Activated CD4-positive, alpha-beta memory T cell treated with anti-CD3 and anti-CD28 coated beads, Interleukin-2, amount 10 ng/mL, durations not matched to agents 7 days and 5 days (primary cell): ENCODE measurements at places on chromosomes 3 and 15. TPM values are rescaled to one million over a fixed set of nuclear protein-coding genes. Genes with fewer than 3 reads are reported as not detected.
A peak's percentile ranks its signal among the peaks of the same experiment; 100 is the strongest.

Gene CD96
- 323 TPM for total RNA-seq

DNA sequence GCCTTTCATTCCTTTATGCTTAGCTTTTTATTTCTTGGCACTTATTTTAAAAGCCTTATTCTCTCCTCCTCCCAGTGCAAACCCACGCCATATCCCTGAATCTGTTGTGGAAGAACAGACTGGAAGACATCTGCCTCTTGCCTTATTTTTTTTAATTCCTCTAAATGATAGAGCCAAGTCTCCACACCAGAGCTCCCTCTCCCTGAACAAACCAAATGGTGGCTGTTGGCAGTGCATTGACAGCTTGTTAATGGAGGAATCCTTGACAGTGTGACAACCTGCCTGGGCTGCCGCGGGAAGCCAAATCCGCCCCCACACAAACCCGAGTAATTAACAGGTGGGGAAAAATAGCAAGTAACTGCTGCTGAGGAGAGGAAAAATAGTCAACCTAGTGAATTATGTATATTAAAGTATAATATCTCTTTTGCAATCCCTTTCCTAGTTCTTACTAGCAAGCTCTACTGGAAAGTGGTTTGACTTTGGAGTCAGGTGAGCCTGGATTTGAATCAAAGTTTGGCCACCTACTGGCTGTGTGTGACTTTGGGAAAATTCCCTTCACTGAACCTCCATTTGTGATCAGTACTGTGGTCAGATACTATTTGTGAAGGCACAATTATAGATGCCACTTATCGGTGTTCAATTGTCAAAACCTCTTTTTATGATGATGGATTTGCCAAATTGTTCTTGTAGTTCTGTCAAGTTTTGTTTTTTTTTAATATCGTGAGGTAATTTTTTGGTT, 589.6 kb downstream of the PDCD6IP start:
- H3K27ac ChIP-seq, result no peak overlapping the region
- no peaks in the 10 kb centered on the region for H3K36me3 ChIP-seq
- DNase-seq, result no peak
- H3K4me3 ChIP-seq, result no peak overlapping the region
- H3K4me1 ChIP-seq, result no peaks in the 10 kb centered on the region
- no peaks in the 10 kb centered on the region for H3K27me3 ChIP-seq

DNA sequence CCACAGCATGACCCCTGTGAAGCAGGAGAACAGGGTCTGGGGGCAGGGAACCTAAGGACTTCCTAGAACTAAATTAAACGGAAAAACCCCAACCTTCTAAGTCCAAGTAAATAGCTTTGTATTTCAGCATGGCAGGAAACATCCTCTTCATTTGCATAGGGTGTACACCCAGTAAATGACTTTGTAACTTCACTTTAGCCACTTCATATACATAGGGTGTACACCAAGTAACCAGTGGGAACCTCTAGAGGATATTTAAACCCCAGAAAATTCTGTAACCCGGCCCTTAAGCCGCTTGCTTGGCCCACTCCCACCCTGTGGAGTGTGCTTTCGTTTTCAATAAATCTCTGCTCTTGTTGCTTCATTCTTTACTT, 41.8 kb downstream of the FSD2 start:
- no peak for DNase-seq
- peaks cover 11% of the 10 kb centered on the region for H3K4me1 ChIP-seq
- H3K36me3 ChIP-seq, result peaks cover 14% of the 10 kb centered on the region
- no peak overlapping the region for H3K27ac ChIP-seq

- no peaks in the 10 kb centered on the region for H3K36me3 ChIP-seq
- no peaks in the 10 kb centered on the region for H3K4me1 ChIP-seq
- no peak overlapping the region for H3K27ac ChIP-seq
- peak; percentile 31 for DNase-seq
- H3K4me3 ChIP-seq, result no peak overlapping the region
Measured at GRCh38 chr3:33144433-33144832, 30.6 kb downstream of the CRTAP start.

- no peak overlapping the region for H3K4me3 ChIP-seq
- H3K4me1 ChIP-seq, result peaks cover 57% of the 10 kb centered on the region
- H3K36me3 ChIP-seq, result peaks cover 80% of the 10 kb centered on the region
- H3K27ac ChIP-seq, result no peak overlapping the region
- no peak for DNase-seq
Measured at GRCh38 chr15:74011610-74012009, 17.1 kb downstream of the PML start.

GRCh38 chr3:14303336-14304100, 98.9 kb upstream of the SLC6A6 start:
- H3K27me3 ChIP-seq, result peaks cover 23% of the 10 kb centered on the region
- H3K36me3 ChIP-seq, result no peaks in the 10 kb centered on the region
- no peak overlapping the region for H3K4me3 ChIP-seq
- H3K27ac ChIP-seq, result no peak overlapping the region

Gene SRP14
- total RNA-seq, result 153 TPM

Gene MYL3
- not detected for total RNA-seq

Gene CHRNA7
- total RNA-seq, result not detected

Gene CYP11A1
- not detected for total RNA-seq

- H3K36me3 ChIP-seq, result no peaks in the 10 kb centered on the region
- peaks cover 14% of the 10 kb centered on the region for H3K27me3 ChIP-seq
- H3K4me1 ChIP-seq, result no peaks in the 10 kb centered on the region
- H3K27ac ChIP-seq, result no peak overlapping the region
- no peak for DNase-seq
Measured at GRCh38 chr3:150055332-150055731, 84.6 kb upstream of the PFN2 start.

Gene CELSR3
- total RNA-seq, result 8.0 TPM

DNA sequence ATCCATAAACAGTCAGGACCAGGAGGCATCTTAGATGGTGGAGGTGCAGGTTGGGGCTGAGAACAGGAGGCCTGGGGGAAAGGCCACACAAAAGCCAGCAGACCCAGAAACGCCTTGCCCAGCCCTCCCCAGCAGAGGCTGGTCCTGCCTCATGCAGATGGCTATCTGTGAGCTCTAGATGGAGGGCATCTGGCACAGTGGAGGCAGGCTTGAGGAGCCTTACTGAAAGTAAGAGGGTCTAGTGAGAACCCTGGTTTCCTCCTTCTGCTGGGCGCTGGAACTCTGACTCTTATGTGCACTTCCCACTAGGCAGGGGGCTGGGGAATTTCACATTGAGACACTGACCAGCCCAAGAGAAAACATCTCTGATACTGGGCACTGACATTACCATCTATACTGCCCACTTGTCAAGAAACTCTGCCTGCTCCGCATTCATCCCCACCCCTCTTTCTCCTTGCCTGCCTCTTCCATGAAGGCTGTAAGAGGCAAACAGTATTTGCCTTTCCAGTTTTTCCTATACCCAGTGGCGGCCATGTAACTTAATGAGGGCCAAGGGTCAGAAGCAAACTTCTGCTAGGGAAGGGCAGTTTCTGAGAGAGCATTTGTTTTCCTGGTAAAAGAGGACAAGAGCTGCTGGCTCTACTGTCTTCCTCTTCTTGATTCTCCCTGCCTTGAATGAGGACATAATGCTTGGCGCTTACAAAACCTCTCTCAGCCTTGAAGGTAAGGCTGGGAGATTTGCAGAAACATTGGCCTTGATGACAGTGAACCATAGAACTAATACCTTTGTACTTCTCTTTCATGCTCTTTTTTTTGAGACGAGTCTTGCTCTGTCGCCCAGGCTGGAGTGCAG, 4.4 kb upstream of the SCN5A start:
- no peak overlapping the region for H3K27ac ChIP-seq
- no peak for DNase-seq
- peaks cover 2% of the 10 kb centered on the region for H3K4me1 ChIP-seq
- H3K4me3 ChIP-seq, result no peak overlapping the region

Gene ARHGEF26
- 0.13 TPM for total RNA-seq

Gene GRIP2
- 0.35 TPM for total RNA-seq

DNA sequence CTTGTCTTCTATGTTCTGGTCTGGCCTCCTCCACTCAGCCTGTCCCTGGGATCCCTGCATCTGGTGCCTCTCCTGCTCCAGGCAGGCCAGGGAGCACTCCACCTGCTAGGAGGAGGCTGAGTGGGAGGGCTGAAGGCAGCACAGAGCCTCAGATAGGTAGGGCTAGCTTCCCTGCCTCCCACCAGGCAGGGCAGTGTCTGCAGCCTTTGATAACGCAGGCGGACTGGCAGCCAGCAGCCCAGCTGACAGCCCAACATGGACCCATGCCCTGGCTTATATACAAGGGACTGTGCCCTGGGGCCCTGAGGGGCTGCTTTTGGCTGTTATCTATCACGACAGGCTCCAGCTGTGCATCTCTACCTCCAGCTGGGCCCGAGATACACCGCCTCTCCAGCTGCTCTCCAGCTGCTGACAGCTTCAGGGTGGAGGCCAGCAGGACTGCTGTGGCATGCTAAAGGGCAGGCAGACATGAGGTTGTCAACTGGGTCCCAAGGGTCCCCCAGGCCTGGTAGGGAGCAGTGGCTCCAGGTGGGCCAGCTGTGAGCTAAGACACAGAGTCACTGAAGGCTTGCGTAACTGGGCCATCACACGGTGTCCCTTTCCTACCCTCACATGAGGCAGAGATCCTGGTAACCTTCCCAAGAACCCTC, 5.2 kb upstream of the CLK3 start:
- H3K27ac ChIP-seq, result no peak overlapping the region
- no peak for DNase-seq
- H3K36me3 ChIP-seq, result no peaks in the 10 kb centered on the region
- no peak overlapping the region for H3K4me3 ChIP-seq
- peaks cover 10% of the 10 kb centered on the region for H3K4me1 ChIP-seq

GRCh38 chr3:41195946-41196345, 3.4 kb upstream of the CTNNB1 start:
- no peak overlapping the region for H3K4me3 ChIP-seq
- H3K36me3 ChIP-seq, result peaks cover 4% of the 10 kb centered on the region
- no peak for DNase-seq
- no peak overlapping the region for H3K27ac ChIP-seq
- H3K4me1 ChIP-seq, result peaks cover 8% of the 10 kb centered on the region

GRCh38 chr15:93837450-93837849, 393.9 kb upstream of the MCTP2 start:
- H3K36me3 ChIP-seq, result no peaks in the 10 kb centered on the region
- H3K27me3 ChIP-seq, result no peaks in the 10 kb centered on the region
- no peak overlapping the region for H3K4me3 ChIP-seq
- no peak overlapping the region for H3K27ac ChIP-seq
- H3K4me1 ChIP-seq, result no peaks in the 10 kb centered on the region
- DNase-seq, result no peak

- no peaks in the 10 kb centered on the region for H3K36me3 ChIP-seq
- H3K4me3 ChIP-seq, result no peak overlapping the region
- H3K4me1 ChIP-seq, result no peaks in the 10 kb centered on the region
- no peak for DNase-seq
- H3K27ac ChIP-seq, result no peak overlapping the region
- H3K27me3 ChIP-seq, result no peaks in the 10 kb centered on the region
Measured at GRCh38 chr3:6737630-6738029, 123.3 kb upstream of the GRM7 start.

DNA sequence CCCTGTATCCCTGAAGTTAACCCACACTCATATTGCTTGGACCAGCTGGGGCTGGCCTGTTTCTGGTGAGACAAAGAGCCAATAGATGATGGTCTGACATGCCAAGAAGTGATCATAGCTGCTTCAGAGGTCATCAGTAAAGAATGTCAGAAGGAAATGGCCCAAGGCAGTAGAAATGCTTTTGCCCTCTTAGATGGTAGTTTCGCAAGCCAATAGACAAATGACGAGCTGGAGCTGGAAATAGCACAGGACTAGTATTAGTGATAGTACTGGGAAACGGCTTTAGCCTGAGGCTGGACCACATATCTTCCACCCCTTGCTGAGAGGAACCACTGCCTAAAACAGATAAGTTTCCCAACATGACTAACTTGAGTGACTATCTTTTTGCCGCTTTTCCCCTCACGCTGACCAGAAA, 176.1 kb upstream of the THBS1 start:
- no peaks in the 10 kb centered on the region for H3K4me1 ChIP-seq
- no peak for DNase-seq
- no peaks in the 10 kb centered on the region for H3K36me3 ChIP-seq

- H3K36me3 ChIP-seq, result no peaks in the 10 kb centered on the region
- H3K4me1 ChIP-seq, result peaks cover 33% of the 10 kb centered on the region
- H3K27me3 ChIP-seq, result peaks cover 4% of the 10 kb centered on the region
- no peak for DNase-seq
- H3K27ac ChIP-seq, result no peak overlapping the region
Measured at GRCh38 chr3:12427551-12427950, 56.7 kb upstream of the TSEN2 start.

DNA sequence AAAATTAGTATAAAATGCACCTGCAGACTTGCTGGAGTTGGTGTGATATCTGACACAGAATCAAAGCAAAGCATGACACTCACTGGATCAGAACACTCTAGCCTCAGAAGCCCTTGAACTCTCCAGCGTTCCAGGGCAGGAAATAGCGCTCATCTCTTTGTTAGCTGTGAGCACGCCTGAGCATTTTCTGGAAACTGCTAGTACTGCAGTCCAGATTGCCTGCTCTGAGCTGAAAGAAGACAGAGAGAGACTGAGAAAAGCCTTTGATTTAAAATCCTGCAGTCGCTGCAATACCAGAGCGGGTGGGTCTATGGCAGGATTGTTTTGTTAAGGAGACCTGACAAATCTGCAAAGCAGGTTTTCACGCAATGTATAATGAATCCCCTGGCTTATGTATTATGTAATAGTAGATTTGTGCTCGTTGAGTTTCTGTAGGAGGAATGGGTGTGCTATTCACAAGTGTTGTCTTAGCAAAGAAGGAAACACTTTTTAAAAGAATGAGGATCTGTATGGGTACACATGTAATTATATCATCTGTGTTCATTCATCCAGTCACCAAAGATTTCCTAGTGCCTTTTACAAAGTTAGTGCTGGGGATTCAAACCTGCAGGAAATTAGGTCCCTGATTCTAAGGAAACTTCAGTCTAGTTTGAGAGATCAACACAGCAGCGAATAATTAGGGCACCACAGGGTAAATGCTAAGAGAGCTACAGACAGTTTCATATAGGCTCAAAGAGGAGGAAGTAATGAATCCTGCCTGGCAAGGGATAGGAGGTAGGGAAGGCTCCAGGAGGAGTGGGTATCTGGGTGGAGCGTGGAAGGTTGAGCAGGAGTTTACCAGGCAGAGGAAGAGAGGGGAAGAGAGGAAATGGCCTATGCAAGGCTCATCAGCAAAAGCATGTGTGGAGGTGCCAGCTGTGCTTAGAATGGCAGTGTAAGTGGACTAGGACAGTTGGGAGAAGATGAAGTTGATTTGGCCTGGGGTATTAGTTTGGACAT, 26.1 kb upstream of the MGLL start:
- H3K27ac ChIP-seq, result no peak overlapping the region
- no peaks in the 10 kb centered on the region for H3K4me1 ChIP-seq
- no peaks in the 10 kb centered on the region for H3K36me3 ChIP-seq
- peaks cover 21% of the 10 kb centered on the region for H3K27me3 ChIP-seq
- DNase-seq, result no peak
- no peak overlapping the region for H3K4me3 ChIP-seq
